ENCODE measurements at places on chromosomes 4 and X.

DNA sequence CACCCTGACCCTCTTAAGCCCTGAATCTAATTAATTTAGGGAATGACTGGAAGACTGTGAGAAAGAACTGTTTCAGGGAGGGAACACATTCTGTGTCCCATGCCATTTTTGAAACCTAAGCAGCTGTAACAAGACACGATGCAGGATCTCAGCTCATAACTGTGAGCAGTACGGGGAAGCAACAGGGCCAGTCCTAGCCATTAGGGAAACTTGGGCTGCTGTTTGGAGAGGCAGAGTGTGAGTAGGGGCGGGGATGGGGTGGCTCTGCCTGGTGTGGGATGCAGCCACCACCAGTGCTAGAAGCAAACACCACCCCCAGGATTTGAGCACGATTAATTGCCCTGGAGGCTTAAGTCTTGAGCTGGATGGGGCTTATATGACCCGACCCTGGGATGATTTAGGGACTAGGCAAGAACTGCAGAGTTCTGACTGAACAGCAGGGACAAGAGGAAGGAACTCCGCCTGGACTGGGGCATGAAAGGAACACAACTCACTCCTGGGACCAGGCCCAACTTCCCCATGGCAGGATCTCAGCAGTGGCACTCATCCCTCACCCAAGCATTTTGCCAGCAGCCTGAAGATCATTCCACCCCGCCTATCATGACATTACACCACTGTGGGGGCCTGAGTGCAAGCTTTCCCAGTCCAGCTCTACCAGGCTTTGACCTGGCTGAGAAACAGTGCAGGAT is 43.1 kb downstream of the ATRX start:
- no peak for DNase-seq

- no peak for DNase-seq
These were observed 23.8 kb downstream of the SSX1 start for GRCh38 chrX:48278958-48279357.

DNA sequence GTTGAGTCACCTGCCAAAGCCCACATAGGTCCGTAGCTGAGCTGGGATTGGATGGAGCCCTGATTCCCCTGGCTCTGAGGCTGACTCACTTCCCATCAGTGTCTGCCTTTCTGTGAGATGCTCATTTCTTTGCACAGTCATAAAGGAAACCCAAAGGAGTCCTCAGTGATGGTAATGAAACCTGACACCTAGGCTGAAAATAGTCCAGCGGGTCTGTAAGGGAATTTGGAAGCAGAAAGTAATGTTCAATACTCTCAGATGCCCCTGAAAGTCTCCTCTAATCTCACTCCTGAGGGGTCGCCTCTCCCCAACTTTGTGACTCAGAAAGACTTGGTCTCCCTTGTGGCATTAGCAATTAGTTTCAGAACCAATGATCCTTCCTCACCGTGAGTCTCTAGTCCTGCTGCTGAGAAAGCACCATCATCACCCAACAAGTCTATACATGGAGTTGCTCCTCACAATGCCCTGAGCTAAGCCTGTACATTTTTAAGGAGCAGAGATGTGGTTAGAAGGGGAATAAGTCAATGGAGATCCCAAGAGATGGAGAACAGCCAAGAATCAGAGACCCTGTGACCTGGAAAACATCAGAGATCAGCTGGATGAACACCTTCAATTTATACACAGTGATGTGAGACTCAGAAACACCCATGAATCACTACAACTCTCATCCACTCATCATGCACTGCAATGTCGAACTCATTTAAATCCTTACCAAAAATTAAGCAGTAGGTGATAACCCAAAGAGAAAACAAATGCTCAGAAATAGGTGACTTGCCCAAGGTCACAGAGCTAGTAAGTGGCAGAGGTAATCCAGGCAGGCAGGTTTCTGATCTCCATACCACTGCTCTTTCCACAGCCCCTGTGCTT is 219.0 kb upstream of the CPEB2 start:
- DNase-seq, result no peak

- no peak for DNase-seq
These were observed 73.3 kb downstream of the RBM46 start for GRCh38 chr4:154854362-154854761.

DNA sequence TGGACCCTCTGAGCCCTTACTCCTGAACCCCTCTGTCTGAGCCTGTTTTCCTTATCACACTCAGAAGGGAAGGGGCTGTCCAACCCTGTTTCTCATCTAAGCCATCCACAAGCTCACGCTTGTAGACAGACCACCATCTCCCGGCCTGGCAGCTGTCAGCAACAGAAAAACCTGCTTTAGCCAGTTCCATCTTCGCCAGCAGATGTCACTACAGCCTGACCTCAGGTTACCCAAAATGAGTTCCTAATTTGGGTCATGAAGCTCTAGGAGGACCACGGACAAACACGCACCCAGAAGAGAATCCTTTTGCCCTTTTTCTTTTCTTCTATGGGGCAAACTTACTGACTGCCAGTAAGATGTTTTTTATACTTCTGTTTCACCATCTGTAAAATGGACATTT is 445.4 kb downstream of the BCOR start:
- no peak for DNase-seq

DNA sequence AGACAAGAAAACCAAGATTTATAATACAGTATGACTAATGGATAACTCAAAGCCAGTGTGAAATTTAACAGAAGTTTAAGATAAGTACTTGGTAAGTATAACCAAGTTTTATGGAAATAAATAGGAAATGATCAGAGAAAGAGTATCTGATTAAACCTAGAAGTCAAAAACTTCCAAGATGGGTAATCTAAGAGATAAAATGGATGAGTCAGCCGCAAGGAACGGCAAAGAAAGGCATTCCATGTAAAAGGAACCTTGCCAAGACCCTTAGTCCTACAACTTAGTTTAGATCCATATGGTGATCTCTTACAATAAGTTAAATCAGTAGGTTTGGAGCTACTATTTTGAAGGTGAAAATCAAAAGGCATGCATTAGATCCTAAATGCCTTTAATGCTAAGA is 34.8 kb downstream of the LIN54 start:
- no peak for DNase-seq

- no peak for DNase-seq
These were observed 84.5 kb upstream of the MAML3 start for GRCh38 chr4:140238351-140239056.

GRCh38 chrX:113974881-113975280 is 609.0 kb upstream of the HTR2C start:
- DNase-seq, result no peak

- no peak for DNase-seq
These were observed at the start of gene SMIM43 for GRCh38 chr4:121764702-121765367. Gene SMIM43 (minus strand): TSS chr4:121765164. CDS start chr4:121765105, 59 bp downstream.

GRCh38 chr4:17206829-17207801 is 304.8 kb downstream of the QDPR start:
- no peak for DNase-seq

DNA sequence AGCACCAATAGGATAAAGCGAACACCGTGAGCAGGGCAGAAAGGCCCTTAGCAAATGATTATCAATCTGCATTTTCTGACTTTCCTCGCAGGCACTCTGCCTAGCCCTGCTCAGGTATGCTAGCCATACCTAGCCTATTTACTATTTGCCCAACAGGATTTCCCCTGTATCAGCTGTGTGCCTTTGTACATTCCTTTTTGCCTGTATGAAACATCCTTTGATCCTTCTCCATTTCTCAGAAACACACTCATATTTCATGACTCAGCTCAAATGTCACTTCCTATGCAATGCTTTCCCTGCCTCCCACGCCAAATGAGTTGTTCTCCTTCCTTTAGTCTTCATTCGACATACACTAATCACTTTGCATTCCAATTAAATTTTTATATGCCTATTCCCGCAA is 37.2 kb downstream of the PCDH7 start:
- no peak for DNase-seq

DNA sequence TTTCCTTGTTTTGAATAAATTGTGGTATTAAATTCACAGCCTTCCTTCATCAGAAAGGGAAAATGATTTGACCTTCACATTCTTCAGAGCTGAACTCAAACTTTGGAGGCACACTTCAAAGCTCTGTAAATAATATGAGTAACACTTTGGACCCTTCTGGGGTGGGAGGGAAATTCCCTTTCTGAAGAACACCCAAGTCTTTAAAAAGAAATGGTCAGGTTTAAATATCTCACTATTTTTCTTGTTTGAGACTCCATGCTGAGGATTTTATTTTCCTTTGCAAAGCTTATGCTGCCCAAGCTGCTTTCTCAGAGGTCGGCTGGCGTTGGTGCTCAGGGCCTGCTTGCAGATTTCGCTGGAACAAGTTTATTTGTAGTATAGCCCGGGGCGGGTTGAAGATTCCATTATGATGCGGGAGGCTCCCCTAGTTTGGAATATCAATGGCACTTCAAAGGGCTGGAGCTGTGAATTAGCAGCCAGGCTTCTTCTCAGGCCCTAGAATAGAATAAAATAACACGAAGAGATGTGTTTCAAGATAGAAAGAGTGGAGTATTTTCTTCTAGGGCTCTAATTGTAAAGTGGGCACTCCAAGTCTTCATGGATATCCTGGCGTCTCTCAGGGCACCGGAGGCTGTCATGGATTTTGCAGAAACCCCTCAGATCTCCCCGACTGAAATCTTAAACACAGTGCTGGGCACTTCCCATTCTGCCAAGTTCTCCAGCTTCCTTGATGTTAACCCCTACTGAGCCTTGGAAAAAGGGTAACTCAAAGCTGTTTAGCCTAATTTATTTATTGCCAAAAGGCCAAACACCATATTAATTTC is 315.6 kb downstream of the GPAT3 start:
- DNase-seq, result no peak

GRCh38 chr4:3352941-3353594 is 60.2 kb downstream of the RGS12 start:
- DNase-seq, result no peak

DNA sequence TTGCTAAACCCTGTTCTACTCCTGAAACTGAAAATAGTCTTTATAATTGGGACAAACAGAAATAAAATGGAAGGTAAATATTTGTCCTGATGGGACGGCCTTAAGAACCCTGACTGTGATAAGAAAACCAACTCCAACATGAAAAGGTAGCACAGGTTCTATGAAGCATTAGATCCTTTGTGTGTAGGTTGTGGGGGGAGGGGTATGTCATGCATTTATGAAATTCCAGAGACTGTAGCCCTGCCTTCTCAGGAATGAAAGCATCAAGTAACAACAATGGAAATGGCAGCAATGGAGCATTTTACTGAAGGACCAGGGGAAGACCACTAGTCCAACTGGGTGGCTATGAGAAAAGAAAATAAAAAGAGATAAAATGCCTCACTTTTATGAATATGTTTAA is 23.9 kb downstream of the CXXC4 start:
- no peak for DNase-seq

GRCh38 chr4:124890522-124890921 is 178.0 kb upstream of the ANKRD50 start:
- no peak for DNase-seq

DNA sequence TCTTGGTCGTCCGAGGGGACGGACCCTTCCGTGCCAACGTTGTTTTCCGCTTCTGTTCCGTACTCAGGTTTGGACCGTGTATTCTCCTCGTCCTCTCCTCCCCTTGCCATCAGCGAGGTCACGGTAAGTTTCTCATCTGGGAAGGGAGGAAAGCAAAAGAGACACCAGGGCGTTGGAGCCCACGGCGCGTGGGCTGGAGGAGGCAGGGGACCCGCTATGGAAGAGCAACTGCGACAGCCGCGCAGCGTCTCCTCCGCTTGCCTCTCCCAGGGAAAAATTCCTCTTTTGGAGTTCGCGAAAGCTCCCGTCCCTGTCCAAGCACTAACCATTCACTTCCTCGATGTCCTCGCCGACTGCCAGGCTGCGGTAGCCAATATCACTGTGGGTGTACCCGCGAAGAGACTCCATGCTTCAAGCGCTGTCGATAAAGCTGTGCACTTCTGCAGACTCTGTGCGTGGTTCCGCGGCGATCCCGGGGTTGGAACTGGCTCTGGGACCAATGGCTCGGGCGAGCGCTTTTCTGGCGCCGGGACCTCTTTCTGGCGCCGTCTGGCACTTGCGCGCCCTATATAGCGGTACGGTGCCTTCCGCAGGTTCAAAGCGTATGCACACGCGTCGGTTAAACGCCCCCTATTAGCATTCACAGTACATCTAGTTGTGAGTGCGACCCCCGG is at the start of gene ESX1:
Gene ESX1, minus strand, starts transcription at position 492 of the 674 bp plus-strand sequence. Its CDS starts 84 bp downstream, at position 408.
- DNase-seq, result no peak

DNA sequence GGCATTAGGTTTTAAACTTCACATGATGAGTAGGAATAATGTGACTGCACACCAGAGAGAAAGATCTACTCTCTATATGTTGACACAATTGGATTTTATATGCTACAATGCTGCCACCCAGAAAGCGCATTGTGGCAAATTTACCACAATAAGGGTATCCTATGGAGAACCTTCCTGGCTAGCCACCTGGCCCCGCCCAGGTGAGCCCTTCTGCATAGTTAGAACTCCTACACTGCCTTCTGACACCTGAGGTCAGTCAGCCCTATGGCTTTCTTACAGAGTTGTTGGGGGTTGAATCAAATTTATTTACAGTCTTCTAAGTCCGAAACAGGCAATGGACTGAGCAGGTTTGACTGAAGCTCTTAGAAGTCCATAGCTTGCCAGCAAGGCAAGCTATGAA is 153.8 kb upstream of the S100G start:
- DNase-seq, result no peak

GRCh38 chr4:7634661-7635251 is 200.0 kb upstream of the PSAPL1 start:
- DNase-seq, result no peak
